ENCODE measurements at places on chromosomes 4 and X. TPM values are rescaled to one million over a fixed set of nuclear protein-coding genes. Genes with fewer than 3 reads are reported as not detected.
A peak's percentile ranks its signal among the peaks of the same experiment; 100 is the strongest.

GRCh38 chrX:68199062-68199848 lies 234.0 kb downstream of the OPHN1 start:
- no peak for DNase-seq

DNA sequence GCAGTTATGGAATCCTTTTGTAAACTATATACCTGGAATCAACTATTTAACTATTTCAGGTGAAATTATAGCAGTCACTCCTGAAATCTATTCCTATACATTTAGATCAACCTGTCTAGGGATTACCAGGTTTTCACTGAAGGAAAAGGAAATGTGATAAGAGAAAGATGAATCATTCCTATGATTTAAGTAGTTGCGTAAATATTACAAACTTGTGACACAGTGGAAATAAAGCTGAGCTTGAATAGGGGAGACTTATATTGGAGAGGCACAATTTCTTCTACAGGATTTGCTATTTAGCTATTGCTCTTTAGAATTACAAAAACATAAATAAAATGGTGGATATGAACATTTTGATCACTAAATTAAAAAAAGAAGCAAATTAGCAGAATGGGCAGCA lies 284.1 kb upstream of the EPHA5 start:
- no peak for DNase-seq

DNA sequence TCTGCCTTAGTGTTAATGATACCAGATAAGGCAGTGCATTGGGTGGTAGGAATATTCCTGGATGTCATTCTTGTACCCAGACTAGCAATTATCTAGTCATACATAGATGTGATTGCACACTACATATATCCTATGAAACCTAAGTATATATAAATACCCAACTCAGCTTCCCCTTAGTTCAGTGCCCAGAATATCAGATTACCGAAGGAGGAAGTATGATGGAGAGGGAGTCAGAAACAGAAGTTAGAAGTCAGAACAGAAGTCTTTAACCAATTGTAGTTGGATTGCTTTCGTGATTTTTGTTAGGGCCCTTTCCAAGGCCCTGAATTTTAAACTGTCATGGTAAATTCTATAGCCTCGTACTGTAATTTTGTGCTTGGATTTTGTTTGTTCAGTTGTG lies 42.9 kb downstream of the MOB1B start:
- no peak for DNase-seq

DNA sequence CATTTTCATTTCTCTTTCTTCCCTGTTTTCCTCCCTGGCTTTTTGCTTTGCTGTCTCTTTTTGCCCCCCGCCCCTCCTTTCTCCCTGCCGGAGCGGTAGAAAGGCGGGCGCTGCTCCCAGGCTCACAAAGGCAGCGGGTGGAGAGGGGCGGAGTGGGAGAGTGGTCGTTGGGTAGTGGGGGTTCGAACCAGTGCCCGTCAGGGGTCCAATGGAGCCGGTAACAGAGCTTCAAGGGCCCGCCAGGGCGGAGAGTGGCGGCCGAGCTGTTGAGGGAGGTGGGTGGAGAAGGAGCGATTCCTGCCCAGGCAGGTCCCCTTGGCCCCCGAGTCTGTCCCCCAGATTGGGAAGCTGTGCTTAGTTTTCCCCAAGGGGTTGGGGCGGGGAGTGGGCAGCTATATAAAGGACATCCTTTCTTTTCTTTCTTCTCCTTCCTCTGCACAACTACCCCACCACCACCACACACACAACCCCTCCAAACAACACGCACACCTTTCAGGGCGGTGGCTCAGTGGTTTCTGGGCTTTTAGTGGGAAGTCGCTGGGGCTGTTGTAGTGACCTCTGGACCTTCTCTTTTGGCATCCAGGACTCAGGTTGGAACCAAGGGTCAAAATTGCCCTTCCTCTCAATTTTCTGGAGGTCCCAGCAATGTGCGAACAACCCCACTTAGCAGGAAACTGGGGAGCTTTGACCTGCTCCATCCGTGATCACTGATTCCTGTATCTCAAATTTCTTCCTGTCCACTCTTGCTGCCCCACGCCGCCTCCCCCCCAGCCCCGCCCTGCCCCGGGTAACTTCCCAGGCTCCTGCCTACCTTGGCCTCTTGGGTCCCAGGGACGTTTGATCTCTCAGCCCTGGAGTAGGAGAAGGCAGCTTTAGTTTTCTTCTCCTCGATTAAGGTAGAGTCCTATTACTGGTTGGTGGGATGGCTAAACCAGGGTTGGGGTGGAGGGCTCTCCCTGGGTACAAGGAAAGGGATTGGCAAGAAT lies 1.9 kb downstream of the EFNB1 start:
- no peak for DNase-seq

DNA sequence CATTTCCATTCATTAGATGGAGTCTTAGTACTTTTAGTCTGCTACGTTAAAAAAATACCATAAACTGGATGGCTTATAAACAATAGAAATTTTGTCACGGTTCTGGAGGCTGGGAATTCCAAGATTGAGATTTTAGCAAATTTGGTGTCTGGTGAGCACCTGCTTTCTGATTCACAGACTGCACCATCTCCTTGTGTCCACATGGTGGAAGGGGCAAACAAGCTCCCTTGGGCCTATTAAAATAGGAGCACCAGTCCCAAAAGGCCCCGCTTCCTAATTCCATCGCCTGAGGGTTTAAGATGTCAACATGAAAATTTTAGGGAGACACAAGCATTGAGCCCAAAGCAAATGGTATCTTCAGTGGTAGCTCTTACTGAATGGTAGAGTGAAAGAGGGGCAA lies 120.5 kb upstream of the MAP9 start:
- peak; percentile 66 for DNase-seq

GRCh38 chr4:19146038-19146437 lies 1105.7 kb upstream of the SLIT2 start:
- DNase-seq = no peak

The OCRL gene
- 41.1 TPM for total RNA-seq

The MFAP3L gene
- total RNA-seq = 5.0 TPM
